ENCODE measurements at places on chromosomes 3 and 15. TPM values are rescaled to one million over a fixed set of nuclear protein-coding genes. Genes with fewer than 3 reads are reported as not detected.

Gene HLTF
- 35.0 TPM for total RNA-seq

Gene TNNC1
- 352 TPM for total RNA-seq

Gene PRRT3
- total RNA-seq: 1.4 TPM

Gene ACSBG1
- total RNA-seq: 1.5 TPM

Gene TUSC7
- total RNA-seq: not detected

Gene AVEN
- total RNA-seq: 12.0 TPM

DNA sequence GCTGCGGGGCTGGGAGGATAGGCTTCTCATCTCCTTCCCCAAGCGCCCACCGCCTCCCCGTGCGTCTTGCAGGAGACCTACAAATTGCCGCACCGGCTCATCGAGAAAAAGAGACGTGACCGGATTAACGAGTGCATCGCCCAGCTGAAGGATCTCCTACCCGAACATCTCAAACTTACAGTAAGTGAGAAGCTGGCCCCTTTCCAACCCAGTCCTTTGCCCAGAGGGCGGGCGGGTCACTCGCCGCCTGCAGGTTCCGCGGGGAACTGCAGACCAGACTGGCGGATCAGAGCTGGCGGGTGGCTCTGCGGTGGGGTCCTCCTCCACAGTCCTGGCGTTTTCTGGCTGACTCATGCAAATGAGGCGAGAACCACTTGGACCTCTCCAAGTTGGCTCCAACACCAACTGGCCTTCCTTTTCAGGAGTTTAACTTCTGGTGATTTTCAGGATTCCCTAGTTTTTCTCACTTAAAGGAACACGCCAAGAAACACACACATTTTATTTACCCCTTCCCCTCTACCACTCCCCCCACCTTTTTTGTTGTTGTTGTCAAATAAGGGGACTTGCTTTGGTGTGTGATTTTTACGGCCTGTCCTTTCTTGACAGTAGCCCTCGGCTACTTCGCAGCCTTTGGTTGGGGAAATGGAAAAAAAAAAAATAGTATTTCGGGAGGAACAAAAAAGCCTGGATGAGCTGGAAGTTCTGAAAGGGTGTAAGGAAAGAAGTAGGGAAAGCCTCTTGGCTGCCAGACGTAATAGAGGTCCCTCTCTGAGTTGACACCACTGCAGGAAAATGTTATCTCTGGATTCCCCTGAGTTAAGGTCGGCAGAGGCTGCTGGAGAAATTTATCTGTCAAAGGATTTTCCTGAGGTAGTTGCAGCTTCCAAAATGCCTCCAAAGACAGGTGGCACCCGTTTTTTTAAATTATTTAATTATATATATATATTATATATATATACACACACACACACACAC lies 1.3 kb downstream of the BHLHE40 start:
- DNase-seq: peak; percentile 94

DNA sequence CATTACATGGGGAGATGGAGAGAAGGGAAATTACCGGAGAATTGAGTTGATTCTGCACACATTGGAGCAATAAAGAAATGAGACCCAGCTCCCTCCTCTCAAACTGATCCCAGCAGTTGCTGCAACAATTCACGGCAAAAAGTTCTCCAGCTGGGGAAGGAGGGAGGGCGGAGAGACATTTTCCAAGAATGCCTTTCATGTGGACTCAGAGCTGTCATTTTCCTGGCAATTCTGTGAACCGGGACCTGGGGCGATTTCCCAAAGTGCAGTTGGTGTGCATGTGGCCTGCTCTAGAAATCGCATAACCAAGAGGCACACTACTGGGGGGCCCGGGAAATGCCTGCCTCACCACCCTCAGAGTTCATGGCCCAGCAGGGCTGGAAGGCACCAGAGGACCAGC lies 48.7 kb upstream of the IREB2 start:
- DNase-seq: peak; percentile 90

- DNase-seq: no peak
Observed at GRCh38 chr3:71528816-71529215, 54.7 kb downstream of the FOXP1 start.

DNA sequence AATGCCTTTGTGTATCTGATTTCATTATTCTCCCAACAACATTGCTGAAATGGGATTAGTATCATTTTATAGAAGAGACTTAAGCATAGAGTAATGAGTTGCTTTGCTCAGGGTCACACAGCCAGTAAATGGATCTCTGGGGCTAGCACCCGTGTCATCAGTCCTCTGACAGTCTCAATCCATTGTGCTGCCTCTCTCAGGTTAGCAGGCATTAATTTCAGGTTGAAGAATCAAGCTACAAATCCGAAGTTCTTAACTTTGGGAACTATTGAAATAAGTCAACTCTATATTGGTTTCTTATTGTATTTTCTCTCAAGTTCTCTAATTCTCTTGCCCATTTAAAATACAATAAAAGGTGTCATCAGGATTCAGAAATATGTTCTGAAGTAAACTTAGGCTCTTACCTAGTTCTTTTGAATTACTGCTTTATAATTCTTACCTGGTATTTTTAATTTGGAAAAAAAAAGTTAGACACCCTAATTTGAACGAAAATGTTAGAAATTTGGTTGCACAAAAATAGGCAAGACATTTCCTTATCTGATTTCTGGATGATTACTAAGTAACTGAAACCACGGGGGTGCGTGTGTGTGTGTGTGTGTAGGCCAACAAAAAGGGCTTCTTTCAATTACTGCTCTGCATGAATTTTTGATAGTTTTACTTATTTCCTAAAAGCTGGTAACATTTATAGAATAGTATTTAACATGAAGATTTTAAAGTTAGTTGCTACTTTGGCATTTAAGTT lies 189.8 kb downstream of the MBNL1 start:
- DNase-seq: no peak

DNA sequence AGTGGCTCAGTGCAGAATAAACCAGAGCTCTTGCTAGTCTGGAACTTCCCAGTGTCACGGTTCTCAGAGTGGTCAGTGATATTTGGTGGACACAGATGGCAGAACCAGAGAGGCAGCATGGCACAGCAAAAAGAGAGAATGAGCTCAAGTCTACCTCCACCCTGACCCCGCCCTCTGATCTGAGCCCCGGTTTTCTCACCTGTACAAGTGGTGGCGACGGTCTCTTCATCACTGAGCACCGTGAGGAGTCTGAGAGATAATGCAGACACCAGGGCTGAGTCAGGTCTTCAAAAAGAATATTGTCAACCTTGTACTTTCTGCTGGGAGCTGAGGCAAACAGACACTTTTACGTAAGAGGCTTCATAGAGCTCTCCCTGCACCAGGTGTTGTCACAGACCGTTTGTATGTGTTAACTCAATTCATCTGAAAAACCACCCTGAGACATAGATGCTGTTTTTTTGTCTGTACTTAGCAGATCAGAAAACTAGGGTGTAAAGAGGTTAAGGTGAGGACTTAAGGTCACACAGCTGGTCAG lies 13.2 kb downstream of the FGD5 start:
- DNase-seq: no peak

DNA sequence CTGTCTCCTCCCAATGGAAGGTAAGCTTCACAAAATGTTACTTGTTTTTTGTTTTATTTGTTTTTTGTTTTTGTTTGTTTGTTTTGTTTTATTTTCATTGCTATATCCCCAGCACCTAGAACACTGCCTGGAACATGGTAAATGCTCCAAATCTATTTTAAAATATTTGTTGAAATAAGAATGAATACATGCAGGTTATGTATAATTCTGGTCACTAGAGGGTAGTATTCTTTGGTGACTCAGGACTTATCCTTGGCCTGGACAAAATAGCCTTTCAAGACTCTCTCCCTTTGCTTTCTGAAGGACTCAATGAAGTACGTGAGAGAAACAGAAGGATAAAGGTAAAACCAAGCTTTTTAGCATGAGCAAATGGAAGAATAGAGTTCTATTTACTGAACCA lies 46.9 kb upstream of the PPP2R3A start:
- DNase-seq: peak; percentile 21

GRCh38 chr15:40511472-40512133 lies 40.8 kb downstream of the CHST14 start:
- DNase-seq: peak; percentile 52

DNA sequence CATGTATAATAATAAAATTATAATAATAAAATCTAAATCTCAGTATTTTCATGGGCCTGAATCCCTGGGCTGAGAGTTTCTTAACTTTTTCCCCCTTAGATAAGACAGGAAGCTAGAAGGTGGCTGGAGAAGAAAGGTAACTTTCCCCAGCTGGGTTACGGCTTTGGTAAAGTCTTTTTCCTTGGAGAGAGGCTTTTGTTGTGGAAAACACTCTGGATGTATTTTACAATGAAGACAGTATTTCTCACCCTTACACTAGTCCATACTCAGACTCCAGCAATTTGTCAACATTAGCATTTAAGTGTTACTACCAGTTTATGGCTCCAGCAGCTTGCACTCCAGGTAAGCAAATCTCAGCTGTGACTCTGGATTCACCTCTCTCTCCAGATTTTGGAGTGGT lies 34.9 kb downstream of the APH1B start:
- DNase-seq: no peak

GRCh38 chr15:62582580-62582979 lies 417.5 kb upstream of the C2CD4B start:
- no peak for DNase-seq

DNA sequence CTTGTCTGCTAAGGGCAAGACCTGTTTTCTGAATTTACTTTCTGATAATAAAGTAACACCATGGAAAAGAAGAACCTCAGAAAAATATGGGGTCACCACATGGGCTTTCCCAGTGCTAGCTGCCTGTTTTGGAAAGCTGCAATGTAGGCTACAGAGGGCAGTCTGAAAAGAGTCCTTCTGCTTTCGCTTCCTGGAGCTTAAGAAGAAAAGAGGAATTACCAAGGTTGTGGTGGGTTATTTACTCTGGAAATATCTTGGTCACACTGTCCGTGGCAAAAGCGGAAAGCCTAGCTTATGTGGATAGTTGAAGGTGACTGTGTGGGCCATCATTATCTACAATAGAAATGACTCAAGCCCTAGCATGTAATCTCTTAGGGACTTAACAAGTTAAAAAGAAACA lies 31.7 kb upstream of the IP6K2 start:
- no peak for DNase-seq

DNA sequence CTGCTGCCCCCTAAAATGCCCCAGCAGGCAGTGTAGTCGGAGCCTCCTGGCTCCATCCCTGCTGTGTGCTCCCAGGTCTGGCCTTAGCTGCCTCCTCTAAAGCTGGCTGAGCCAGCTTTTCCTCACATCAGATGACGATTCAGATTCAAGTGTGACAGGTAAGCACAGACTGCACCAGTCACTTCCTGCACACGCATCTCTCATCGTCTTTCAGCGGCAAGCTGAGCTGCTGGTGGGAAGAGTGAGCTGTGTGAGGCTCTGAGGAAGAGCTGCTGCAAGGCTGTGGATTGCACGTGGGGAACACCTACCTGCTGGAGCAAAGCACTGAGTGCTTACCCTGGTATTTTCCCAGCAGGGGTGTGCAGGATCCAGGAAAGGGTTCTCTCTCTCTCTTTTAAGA lies 88.4 kb upstream of the RPL32 start:
- no peak for DNase-seq

All from tongue (tissue), 3 donors.